ENCODE measurements at places on chromosomes 2 and 18.

DNA sequence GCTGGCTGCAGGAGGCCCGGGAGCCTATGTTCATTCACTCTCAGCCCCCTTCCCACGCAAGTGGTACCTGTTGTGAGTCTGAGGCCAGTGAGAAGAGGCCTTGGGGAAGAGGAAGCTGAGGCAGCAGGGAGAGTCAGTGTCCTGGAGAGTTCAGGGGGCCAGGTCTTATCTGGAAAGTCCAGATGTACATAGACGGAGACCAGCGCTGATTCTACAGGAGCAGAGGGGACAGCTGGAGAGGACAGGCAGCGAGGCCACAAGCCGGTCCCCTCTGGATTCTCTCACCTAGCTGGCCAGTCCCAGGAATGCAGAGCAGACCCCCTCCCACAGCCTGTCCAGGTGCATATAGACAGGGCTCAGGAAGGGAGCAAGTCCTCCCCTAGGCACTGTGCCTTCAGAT lies 29.1 kb upstream of the SELENOI start:
- no peak for DNase-seq

- DNase-seq, result no peak
Observed at GRCh38 chr2:215598376-215598975, 162.6 kb upstream of the FN1 start.

- DNase-seq, result no peak
Observed at GRCh38 chr2:219714681-219715400, 87.4 kb downstream of the SLC4A3 start.

- no peak for DNase-seq
Observed at GRCh38 chr2:31660165-31660564, 79.4 kb upstream of the SRD5A2 start.

- peak; percentile 44 for DNase-seq
Observed at GRCh38 chr2:652881-653480, 24.2 kb downstream of the TMEM18 start.

DNA sequence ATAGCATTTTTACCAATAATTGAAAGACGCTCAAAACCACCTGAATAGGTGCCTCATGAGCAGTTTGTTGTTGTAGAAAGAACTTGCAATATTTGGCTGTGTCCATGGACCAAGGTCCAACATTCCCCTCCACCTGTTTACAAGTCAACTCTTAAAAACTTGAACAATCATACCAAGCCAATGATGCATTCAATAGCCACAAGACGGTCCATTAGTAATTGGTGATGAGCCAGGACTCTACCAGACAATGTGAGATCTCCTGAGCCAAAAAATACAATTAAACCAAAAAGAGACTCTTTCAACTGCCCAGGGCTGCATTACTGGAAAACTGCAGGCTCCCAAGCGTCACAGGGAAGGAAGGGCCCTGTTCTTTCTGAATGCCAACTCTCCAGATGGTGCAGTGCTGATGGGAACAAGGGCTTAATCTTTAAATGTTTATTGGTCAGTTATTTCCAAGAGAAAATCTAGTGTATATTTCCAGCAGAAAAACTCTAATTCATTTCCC lies 118.8 kb upstream of the EPB41L3 start:
- no peak for DNase-seq

DNA sequence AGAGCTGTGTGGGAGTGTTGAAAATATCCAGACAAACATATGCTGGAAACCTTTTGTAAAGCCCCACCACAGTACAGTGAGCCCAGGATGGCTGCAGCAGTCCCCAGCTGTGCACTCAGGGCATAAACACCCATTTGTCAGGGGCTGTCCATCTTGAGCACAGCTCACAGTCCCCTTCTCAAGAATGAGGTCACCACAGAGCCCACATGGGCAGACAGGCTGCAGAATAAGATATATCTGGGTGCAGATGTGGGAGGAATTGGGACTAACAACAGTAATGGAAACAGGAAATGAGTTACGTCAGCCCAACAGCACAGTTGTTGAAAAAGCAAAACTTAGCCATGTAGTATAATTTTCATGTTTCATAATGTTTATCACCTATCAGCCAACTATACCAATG lies 219.6 kb downstream of the ETAA1 start:
- no peak for DNase-seq
